ENCODE measurements at places on chromosomes 6 and 20.

GRCh38 chr6:11416936-11417576, 120.5 kb upstream of the TMEM170B start:
- no peak for DNase-seq

DNA sequence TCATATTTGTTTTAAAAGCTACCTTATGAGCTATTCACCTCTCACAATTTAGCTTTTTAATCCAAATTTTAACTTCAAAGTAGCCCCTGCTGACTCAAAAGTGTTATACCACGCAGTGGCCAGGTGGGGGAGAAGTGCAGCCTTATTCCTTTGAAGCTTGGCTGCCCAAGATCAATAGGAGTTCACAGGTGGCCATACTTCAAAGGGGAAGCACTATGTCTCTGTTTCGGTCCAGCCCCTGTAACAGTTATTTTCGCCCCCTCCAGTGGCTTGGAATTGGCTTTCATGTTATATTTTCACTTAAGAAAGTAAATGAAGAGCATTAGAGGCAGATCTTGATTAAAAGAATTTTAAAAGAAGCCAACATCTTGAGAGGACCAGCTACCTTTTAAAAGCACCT, 608.4 kb downstream of the EPHA7 start:
- DNase-seq: no peak

- DNase-seq: no peak
Measured at GRCh38 chr6:31659649-31660380, 763 bp downstream of the C6orf47 start.

GRCh38 chr20:3532089-3532615, 61.3 kb downstream of the ATRN start:
- no peak for DNase-seq

DNA sequence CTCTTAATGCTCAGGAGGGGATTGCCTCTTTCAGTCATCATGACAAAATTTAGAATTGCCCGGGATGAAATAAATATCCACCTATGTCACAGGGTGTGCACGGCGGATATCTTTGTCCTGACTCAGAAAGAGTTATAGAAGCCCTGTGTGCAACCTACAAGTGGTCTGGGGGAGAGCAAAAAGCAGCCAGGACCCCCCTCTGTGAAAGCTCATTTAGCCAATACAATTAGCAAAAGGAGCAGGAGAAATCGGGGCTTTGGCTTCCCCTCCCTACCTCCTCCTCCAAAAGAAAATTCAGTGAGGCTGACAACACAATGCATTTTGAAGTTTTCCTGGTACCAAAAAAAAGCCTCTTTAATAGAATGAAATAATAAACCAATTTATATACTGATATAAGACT, 21.8 kb downstream of the FOXA2 start:
- DNase-seq: no peak

DNA sequence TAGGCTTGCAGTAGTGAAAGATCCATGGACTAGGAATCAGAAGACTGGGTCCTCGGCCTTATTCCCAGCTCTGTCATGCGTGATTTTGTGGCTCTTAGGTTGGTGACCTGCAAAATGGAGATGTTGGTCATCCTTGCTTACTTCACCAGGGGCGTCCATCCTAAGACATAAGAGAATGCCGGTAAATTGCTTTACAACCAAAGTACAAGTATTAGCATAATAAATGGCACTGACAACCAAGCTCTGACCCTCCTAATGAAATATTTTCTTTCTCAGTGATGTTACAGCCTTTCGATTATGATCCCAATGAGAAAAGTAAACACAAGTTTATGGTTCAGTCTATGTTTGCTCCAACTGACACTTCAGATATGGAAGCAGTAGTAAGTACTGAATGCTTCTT, 45.3 kb downstream of the VAPB start:
- DNase-seq: no peak

GRCh38 chr20:1467355-1468116, 887 bp upstream of the NSFL1C start:
- DNase-seq: peak; percentile 16

GRCh38 chr20:5938456-5939029, 11.8 kb downstream of the TRMT6 start:
- no peak for DNase-seq
